ENCODE measurements at places on chromosomes 5 and 9. TPM values are rescaled to one million over a fixed set of nuclear protein-coding genes. Genes with fewer than 3 reads are reported as not detected.

LCN12 gene
- polyA plus RNA-seq, result 0.36 TPM

BNC2 gene
- 17.5 TPM for polyA plus RNA-seq

ADAMTS2 gene
- polyA plus RNA-seq, result 80.0 TPM

FTMT gene
- polyA plus RNA-seq, result not detected

HTR1A gene
- not detected for polyA plus RNA-seq

FGFR4 gene
- 0.12 TPM for polyA plus RNA-seq

CAAP1 gene
- polyA plus RNA-seq, result 9.8 TPM

PITX1 gene
- polyA plus RNA-seq, result 14.3 TPM

ABLIM3 gene
- polyA plus RNA-seq, result 14.0 TPM

LCN1 gene
- polyA plus RNA-seq, result not detected

RGS7BP gene
- polyA plus RNA-seq, result 0.63 TPM

OTULINL gene
- polyA plus RNA-seq, result 4.1 TPM

CFAP157 gene
- polyA plus RNA-seq, result not detected

SV2C gene
- polyA plus RNA-seq, result not detected

ZNF462 gene
- polyA plus RNA-seq, result 3.5 TPM

NEUROG1 gene
- polyA plus RNA-seq, result not detected

PCDHB3 gene
- 0.31 TPM for polyA plus RNA-seq

THOC3 gene
- 38.2 TPM for polyA plus RNA-seq

FCN2 gene
- polyA plus RNA-seq, result not detected

SMAD5 gene
- polyA plus RNA-seq, result 66.8 TPM

SOHLH1 gene
- not detected for polyA plus RNA-seq

IRX4 gene
- polyA plus RNA-seq, result not detected

IRX2 gene
- 2.7 TPM for polyA plus RNA-seq

GPR150 gene
- 0.25 TPM for polyA plus RNA-seq

MYOT gene
- not detected for polyA plus RNA-seq

SUSD3 gene
- 0.98 TPM for polyA plus RNA-seq

FUBP3 gene
- polyA plus RNA-seq, result 28.7 TPM

CHSY3 gene
- 0.91 TPM for polyA plus RNA-seq

GIN1 gene
- polyA plus RNA-seq, result 1.6 TPM

WDR38 gene
- not detected for polyA plus RNA-seq

GFM2 gene
- 35.6 TPM for polyA plus RNA-seq

KCNV2 gene
- not detected for polyA plus RNA-seq

STOM gene
- 275 TPM for polyA plus RNA-seq

ELOVL7 gene
- 0.05 TPM for polyA plus RNA-seq

MCC gene
- polyA plus RNA-seq, result 2.3 TPM

FAM78A gene
- polyA plus RNA-seq, result 0.37 TPM

NXNL2 gene
- 3.6 TPM for polyA plus RNA-seq

LRRTM2 gene
- 0.07 TPM for polyA plus RNA-seq

BHMT2 gene
- 12.4 TPM for polyA plus RNA-seq

CDC25C gene
- 8.7 TPM for polyA plus RNA-seq

ISL1 gene
- polyA plus RNA-seq, result 1.2 TPM
